ENCODE measurements at places on chromosomes 2 and 18. TPM values are rescaled to one million over a fixed set of nuclear protein-coding genes. Genes with fewer than 3 reads are reported as not detected.

Gene ABCG5
- not detected for total RNA-seq

Gene PIK3C3
- total RNA-seq, result 55.3 TPM

DNA sequence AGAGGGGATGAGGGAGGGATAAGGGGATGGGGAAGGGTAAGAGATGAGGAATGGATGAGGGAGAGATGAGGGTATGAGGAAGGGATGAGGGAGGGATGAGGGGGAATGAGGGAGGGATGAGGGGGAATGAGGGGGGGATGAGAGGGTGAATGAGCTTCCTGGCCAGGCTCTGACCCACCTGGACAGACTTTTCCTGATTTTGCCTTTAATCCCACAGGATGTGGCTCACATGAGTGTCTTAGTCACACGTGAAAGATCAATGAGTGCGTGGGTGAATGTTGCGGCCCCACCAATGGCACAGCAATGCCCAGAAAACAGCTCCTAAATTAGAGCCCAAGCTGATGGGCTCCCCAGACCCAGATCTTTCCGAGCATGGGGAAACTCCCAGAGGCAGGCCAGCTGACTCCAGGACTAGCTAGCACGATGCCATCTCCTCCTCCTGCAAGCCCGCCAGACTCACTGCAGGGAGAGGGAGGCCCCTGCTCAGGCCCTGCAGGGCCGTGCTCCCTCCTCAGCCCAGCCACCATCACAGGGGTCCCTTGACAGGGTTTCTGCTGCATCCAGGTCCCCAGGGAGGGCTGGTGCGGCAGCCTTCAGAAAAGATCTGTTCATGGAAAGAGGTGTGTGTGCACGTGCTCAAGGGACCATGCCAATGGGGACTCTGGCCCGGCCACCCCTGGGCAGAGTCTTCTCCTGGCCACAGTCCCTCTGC, 41.4 kb downstream of the AQP12A start:
- H3K27me3 ChIP-seq, result peaks cover 26% of the 10 kb centered on the region
- no peak overlapping the region for H3K27ac ChIP-seq
- no peaks in the 10 kb centered on the region for H3K4me1 ChIP-seq
- DNase-seq, result no peak
- no peaks in the 10 kb centered on the region for H3K36me3 ChIP-seq

DNA sequence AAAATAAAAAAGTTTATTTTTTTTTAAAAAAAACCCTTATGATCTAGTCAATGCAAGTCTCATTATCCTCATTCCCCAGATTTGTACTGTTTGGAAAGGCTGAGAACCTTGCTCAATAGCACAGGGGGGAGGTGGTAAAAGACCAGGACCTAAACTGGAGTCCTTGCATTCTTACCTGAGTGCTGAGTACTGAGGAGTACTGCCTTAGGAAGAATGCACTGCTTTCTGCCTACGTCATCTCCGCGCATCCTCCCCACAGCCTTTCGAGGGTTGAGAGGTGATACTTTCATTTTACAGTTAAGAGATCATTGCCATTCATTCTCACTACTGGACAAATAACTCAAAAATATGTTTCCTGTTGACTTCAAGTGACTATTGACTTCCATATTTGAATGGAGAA, 73.8 kb downstream of the MAP3K20 start:
- no peaks in the 10 kb centered on the region for H3K27me3 ChIP-seq
- 0 out of 2 replicates have a peak overlapping the region, but pooled peaks have one; percentile 2 for H3K4me3 ChIP-seq
- DNase-seq, result no peak
- peak overlapping the region; percentile 43 for H3K27ac ChIP-seq

DNA sequence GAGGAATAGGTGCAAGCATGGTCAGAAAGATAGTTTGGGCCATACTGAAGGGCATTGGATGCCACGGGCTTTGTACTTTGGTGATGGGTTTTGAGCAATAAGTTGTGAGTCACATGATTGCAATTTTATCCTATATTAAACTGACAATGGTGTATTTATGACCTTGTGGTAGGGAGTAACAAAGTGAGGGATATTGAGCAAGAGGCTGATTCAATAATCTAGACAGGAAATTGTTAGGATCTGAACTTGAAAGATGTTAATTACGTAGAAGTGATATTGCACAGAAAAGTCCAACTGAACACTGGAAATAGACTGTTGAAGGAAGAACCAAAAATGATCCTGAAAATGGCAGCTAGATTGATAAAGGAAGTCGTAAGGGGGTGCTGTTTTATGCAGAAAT, 46.6 kb upstream of the TCF4 start:
- peak overlapping the region; percentile 50 for H3K27ac ChIP-seq
- DNase-seq, result peak; percentile 70
- peaks cover 5% of the 10 kb centered on the region for H3K36me3 ChIP-seq
- no peaks in the 10 kb centered on the region for H3K27me3 ChIP-seq
- peaks cover 30% of the 10 kb centered on the region for H3K4me1 ChIP-seq

Data from HFFc6 (cell line).